ENCODE measurements at places on chromosomes 2 and 18. TPM values are rescaled to one million over a fixed set of nuclear protein-coding genes. Genes with fewer than 3 reads are reported as not detected.

- H3K36me3 ChIP-seq: no peaks in the 10 kb centered on the region
- peaks cover 66% of the 10 kb centered on the region for H3K4me1 ChIP-seq
- no peaks in the 10 kb centered on the region for H3K27me3 ChIP-seq
- peak overlapping the region; percentile 17 for H3K27ac ChIP-seq
- no peak overlapping the region for H3K4me3 ChIP-seq
Observed at GRCh38 chr2:26706616-26707473, 14.3 kb downstream of the KCNK3 start.

DNA sequence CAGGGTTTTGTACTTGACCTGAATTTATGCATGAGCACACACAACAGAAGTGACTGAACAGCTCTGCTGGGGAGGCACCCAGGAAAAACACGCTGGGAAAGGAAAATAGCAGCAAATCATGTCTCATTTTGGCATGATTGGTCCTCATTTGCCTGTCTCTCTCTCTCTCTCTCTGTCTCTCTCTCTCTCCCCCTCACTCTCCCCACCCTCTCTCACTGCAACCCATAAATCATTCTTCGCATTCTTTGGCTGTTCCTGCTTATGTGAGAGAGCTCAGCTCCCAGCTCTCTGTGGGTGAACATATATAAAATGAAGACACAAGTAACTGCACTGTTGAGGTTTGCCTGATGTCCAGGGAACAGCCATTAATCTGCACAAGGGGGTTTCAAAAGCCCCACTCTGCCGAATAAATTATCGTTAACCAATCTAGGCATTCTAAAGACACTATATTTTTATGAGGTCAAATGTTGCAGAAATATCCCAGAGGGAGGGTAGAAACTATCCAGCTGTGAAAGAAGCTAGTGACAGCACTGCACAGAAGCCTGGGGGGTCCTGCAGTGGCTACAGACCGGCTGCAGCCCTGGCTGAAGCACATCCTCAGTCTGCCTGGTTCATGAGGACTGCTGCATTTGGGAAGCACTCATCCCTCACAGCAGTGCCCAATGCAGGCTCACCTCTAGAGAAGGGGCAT is 260.3 kb downstream of the AFF3 start:
- peak overlapping the region; percentile 13 for H3K4me3 ChIP-seq
- peaks cover 87% of the 10 kb centered on the region for H3K4me1 ChIP-seq
- H3K27ac ChIP-seq: peak overlapping the region; percentile 92
- DNase-seq: no peak
- no peaks in the 10 kb centered on the region for H3K27me3 ChIP-seq

The CCDC142 gene
- 21.9 TPM for total RNA-seq

The CD8B2 gene
- total RNA-seq: not detected

The SERPINB13 gene
- not detected for total RNA-seq

- no peak for DNase-seq
- H3K4me1 ChIP-seq: peaks cover 13% of the 10 kb centered on the region
- H3K27ac ChIP-seq: peak overlapping the region; percentile 92
- H3K4me3 ChIP-seq: no peak overlapping the region
- no peaks in the 10 kb centered on the region for H3K27me3 ChIP-seq
Observed at GRCh38 chr2:20291106-20291564, 59.5 kb downstream of the PUM2 start.
